ENCODE measurements at places on chromosomes 16 and 17.

- DNase-seq, result no peak
These were observed 31.0 kb downstream of the CPNE2 start for GRCh38 chr16:57123216-57123973.

- DNase-seq, result no peak
These were observed 15.5 kb upstream of the AXIN2 start for GRCh38 chr17:65576939-65577338.

- DNase-seq, result no peak
These were observed 301.4 kb downstream of the MAF start for GRCh38 chr16:79298894-79299799.

DNA sequence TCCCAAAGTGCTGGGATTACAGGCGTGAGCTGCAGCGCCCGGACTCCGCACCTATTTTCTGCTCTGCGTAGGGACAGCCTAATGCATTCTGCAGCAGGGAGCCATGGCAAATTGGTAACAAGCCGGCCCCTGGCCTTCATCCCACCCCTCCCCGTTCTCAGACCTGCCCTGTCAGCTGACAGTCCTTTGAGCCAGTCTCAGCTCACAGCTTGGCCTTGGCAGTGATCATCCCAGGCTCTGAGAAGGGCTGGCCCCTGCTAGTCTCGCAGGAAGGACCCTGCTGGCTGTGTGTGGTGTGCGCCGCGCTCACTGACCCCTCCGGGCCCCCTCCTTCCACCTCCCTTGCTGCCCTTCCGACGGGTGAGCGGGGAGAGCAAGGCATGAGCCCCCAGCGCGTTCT, 10.3 kb upstream of the NPTX1 start:
- no peak for DNase-seq

DNA sequence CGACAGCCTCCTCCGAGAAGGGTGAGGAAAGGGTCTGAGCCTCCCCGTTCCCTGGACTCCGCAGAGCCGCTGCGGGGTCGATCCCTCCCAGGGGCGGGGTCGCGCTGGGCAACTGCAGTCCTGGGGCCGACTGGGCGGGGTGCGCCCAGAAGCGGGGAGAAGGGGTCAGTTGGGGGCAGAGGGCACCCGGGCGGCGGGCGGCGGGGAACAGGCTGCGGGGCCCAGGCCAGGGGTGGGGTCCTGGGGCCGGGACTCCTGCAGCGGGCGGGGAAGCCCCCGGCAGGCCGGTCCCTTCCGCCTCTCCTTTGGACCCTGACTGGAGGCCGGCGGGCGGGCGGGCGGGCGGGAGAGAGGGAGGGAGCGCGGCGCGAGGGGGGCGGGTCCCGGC, 352 bp downstream of the GGNBP2 start:
- DNase-seq, result no peak

Measured in upper lobe of left lung (tissue), 6 donors.